Activated CD4-positive, alpha-beta T cell treated with anti-CD3 and anti-CD28 coated beads for 4 hours (primary cell): ENCODE measurements at places on chromosomes 6 and 20.
A peak's percentile ranks its signal among the peaks of the same experiment; 100 is the strongest.

DNA sequence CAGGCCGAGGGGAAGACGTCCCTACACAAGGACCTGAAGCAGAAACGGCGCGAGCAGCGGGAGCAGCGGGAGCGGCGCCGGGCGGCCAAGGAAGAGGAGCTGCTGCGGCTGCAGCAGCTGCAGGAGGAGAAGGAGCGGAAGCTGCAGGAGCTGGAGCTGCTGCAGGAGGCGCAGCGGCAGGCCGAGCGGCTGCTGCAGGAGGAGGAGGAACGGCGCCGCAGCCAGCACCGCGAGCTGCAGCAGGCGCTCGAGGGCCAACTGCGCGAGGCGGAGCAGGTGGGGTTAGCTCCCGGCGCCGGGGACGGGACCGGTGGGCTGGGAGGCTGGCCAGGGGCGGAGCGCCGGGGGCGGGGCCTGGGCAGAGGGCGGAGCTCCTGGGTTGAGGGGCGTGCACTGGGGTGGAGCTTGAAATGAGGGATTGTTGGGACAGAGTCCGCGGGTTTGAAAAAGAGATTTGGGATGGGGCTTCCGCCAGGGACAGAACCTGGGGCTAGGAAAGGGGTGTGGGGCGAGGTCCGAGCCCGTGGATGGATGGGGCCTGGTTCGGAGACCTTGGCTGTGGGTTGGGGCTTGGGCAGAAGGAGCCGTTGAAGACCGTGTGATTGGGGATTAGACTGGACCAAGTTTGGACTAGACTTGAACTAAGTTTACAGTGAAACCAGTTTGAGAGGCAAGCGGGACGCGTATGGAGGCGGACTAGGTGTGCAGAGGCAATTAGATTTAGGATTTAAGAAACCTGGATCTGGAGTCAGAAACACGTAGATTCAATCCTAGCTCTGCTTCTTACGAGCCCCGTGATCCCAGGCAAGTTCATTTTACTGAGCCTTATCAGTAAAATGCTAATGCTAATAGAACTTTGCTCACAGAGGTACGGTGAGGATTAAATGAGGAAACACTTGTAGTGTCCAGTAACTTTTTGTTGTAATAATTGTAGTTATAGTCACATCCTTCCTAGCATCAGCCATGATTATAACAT lies 20.9 kb downstream of the DEF6 start:
- no peak for DNase-seq

DNA sequence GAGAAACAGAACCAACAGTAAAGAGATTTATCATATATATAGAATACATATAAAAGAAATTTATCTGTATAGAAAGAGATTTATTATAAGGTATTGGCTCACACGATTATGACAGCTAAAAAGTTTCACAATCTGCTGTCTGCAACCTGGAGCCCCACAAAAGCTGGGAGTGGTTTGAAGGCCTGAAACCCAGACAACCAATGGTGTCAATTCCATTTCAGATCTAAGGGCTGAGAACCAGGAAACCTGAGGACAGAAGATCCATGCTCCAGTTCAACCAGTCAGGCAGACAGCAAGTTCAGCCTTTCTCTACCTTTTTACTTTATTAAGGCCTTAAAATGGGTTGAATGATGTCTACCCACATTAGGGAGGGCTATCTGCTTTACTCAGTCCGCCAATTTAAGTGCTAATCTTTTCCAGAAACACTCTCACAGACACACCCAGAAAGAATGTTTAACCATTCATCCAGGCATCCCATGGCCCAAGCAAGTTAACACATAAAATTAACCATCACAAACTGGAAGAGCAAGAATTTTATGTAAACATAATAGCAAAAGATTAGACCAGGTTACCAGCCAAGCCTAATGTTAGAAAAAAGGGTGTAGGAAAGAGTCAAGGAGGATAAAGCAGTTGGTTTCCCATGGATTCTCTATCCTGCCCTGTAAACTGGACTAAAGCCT lies 170.9 kb downstream of the FUT9 start:
- no peak for DNase-seq

DNA sequence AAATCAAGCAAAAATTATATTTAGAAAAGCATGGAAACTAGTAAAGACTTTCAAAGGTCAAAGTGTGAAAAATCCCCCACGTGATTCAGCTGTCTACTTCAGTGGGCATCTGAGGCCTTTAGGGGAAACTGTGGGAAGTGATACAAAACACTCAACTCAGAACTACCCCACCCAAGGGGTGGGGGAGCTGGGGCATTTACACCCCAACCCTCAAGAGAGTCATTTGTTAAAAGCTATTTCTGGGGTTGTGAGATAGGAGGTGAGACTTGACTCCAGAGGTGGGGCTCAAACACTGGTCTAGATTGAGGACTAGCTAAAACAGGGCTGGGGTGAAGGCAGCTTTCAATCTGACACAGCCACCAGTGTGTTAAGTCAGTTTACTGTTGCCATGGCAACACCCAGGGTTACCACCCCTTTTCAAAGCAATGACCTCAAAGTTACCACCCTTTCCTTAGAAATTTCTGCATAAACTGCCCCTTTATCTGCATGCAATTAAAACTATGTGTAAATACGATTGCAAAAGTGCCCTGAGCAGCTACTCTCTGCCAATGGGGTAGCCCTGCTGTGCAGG lies 9.9 kb upstream of the GTSF1L start:
- no peak for DNase-seq

- DNase-seq = peak; percentile 32
Observed at GRCh38 chr20:58649288-58650180, 1.5 kb upstream of the STX16 start.

- DNase-seq = no peak
Observed at GRCh38 chr6:112853162-112853561, 506.0 kb downstream of the RFPL4B start.
